ENCODE measurements at places on chromosomes 1 and 21.

DNA sequence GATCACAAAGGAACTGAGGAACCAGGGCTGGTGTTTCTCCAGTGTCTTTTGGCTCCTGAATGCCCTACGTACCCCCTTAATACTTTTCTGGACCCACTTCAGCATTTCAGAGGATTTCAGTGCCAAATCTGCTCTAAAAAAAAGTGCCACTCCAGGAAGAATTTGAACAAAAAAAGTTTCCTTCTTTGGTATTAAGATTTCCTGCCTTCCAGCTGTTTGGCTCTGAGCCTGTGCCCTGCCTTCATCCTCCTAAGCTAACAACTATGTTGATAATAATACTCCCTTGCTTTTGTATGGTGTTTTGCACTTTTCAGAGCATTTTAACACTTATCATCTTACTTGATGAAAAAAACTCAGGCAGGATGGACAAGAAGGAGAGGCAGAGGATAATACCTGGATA is 11.0 kb upstream of the RIMS3 start:
- DNase-seq: no peak

GRCh38 chr21:36773117-36773516 is 74.2 kb downstream of the SIM2 start:
- DNase-seq: peak; percentile 93

DNA sequence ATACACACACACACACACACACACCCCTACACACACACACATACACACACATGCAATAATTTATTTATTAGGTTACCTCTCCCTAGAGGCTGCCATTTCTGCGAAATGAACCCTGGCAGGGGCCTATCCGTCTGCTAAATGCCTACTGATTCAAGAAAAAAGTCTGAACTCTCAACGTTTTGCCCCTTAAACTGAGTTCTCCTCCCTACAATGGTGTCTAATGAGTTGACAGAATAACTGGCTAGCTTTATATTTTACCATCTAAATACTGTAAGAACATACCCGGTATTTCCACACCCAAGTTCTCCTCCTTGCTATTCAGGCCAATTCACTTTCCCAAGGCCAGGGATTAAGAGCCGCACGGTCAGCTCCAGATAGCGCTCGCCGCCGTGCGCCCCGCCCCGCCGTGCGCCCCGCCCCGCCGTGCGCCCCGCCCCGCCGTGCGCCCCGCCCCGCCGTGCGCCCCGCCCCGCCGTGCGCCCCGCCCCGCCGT is 339 bp upstream of the RNPC3 start:
- peak; percentile 91 for DNase-seq

- DNase-seq: peak; percentile 4
Observed at GRCh38 chr1:71196685-71197084, 115.8 kb upstream of the ZRANB2 start.

- DNase-seq: no peak
Observed at GRCh38 chr1:145992502-145992936, 3.9 kb downstream of the TXNIP start.

- DNase-seq: no peak
Observed at GRCh38 chr1:16073490-16074119, at the start of gene FAM131C. Gene FAM131C (minus strand): TSS chr1:16073651. CDS start chr1:16073442, 209 bp downstream.
